Stimulated activated CD8-positive, alpha-beta memory T cell treated with anti-CD3 and anti-CD28 coated beads, Interleukin-7, amount 100 ng/mL, for 1 hour (primary cell): ENCODE measurements at places on chromosomes 11 and 22.

- DNase-seq, result no peak
These were observed 77.5 kb downstream of the BLID start for GRCh38 chr11:122038543-122038942.

GRCh38 chr11:3958281-3958680, 102.8 kb downstream of the STIM1 start:
- DNase-seq, result no peak

DNA sequence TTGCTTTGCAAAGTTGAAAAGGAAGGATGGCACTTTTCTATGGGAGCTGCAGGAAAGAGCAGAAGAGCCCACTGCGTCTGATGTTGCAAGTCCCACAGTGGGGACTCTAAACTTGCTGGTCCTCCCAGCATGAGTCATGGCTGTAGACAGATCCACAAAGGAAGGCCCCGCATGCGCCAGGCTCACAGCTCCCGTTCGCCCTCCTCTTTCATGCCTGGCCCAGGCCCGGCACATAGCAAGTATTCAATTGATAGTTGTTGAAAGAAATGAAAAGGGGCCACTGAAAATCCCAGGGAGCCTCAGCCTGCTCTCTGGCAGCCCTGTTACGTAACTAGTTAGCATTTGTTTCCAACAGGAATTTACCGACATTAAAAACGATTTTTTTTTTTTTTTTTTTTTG, 18.9 kb downstream of the AP1B1 start:
- DNase-seq, result no peak

- DNase-seq, result no peak
These were observed 14.3 kb downstream of the POLR2F start for GRCh38 chr22:37967637-37968451.

DNA sequence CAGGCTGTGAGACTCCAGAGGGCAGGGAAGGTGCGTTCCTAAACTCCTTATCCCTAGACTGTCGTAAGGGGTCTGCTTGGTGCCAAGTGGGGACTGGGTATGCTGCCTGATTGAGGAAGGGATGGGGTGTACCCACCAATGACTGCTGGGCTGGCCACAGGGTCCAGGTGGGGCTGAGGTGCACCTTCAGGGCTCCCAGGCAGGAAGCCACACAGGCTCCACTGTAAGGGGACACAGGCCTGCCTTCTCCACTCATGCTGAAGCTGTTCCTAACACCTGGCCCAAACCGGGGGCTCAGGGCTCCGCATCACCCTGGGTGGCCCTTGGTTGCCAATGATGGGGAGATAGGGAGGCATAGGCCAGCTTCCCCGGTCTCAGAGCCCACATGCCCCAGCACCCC, 20.4 kb downstream of the CABP7 start:
- DNase-seq, result no peak

DNA sequence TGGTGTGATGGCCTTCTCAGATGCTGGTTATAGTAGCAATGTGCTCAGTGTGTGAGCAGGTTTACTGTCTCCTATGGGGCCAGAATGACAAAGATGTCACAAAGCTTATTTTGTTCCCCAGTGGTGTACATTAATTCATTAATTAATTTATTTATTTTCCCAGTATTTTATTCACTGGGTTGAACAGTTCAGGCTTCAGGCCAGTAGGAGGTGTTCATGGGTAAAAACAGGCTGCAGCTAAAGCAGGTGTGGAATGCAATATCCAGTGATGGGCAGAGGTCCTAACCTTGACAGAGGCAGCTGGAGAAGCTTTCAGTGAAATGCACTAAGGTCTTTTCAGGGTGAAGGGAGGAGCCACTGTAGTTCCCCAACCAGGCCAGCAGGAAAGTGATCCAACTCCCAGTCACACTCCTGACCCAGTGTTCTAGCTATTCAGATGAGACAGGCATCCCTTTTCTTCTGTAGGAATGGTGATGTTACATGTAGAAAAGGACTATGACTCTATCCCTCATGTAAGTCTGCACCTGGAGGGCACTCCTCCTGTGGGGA, 7.8 kb upstream of the FANCF start:
- DNase-seq, result no peak
